ENCODE measurements at places on chromosomes 1 and 21.

DNA sequence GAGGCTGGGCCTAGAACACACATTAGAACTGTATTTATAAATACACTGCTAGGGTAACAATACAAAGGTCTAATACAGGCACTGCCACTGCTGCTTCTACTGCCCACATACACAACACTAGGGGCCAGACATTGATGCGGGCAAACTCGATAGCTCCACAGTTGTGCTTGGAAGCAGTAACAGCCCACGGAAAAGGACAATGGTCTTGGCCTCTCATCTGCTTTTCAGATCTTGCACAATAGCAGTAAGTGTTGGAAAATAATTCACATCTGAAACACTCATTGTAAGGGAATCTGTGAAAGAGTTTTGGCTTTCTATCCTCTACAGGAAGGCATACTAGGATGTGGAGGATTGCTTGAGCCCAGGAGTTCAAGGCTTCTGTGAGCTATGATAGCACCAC is 6.9 kb upstream of the SPOCD1 start:
- no peak for DNase-seq

DNA sequence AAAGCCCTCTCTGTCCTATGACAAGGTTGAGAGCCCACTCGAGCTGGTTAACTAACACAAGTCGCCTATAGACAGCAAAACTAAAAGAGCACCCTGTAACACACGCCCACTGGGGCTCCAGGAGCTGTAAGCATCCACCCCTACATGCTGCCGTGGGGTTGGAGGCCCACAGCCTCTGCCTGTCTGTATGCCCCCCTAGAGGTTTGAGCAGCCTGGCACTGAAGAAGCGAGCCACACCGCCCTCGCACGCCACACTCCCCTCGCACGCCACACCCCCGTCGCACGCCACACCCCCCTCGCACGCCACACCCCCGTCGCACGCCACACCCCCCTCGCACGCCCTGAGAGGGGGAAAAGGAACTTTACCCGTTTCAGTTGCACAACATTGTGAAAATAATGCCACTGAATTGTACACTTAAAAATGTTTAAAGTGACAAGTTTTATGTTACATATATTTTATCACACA is 13.2 kb upstream of the HMGCL start:
- peak; percentile 63 for DNase-seq

DNA sequence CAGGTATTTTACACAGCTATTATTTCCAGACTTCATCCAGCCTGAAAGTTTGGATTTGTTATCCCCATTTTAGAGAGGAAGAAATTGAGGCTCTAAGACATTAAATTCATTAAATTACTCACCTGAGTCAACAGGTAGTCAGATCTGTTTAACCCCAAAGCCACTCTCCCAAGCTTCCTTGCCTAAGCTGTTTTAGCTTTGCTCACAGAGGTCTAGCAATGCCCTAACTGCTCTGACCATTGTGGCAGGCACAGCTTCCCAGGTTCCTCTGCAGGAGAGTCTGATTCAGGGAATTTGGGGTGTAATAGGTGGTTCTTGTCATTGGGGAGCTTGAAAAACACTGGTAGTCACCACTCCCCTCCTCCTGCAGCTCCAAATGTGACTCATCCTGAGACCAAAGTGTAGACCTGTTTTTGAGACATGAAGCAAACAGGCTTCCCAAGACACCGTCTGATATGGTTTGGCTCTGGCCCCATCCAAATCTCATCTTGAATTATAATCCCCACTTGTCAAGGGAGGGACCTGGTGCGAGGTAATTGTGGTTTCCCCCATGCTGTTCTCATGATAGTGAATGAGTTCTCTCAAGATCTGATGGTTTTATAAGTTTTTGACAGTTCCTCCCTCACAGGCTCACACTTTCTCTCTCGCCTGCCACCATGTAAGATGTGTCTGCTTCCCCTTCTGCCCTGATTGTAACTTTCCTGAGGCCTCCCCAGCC is 142.8 kb upstream of the DNAH14 start:
- no peak for DNase-seq

- DNase-seq: no peak
Measured at GRCh38 chr1:16242556-16243214, 5.7 kb upstream of the CPLANE2 start.

DNA sequence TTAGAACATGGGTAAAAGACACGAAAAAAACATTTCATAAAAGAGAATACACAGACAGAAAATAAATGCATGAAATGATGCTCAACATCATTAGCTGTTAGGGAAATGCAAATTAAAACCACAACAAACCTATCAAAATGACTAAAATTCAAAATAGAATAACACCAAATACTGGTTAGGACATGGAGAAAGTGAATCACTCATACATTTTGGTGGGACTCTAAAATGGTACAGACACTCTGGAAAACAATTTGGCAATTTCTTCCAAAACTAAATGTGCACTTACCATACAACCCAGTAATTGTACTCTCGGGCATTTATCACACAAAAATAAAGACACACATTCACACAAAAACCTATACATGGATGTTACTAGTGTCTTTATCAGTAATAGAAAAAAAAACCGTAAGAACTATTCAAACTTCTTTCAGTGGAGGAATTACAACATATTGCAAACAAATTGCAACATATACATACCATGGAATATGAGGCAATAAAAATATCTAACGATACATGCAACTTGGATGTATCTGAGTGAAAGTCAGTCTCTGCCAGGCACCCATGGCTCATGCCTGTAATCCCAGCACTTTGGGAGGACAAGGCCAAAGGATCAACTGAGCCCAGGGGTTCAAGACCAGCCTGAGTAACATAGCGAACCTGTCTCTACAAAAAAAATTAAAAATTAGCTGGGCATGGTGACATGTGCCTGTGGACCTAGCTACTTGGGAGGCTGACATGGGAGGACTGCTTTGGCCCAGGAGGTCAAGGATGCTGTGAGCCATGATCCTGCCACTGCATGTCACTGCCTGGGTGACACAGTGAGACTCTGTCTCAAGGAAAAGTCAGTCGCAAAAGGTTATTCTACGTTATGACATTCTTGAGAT is 19.6 kb downstream of the HSF2BP start:
- DNase-seq: no peak

- no peak for DNase-seq
Measured at GRCh38 chr1:150144606-150145005, 5.1 kb upstream of the PLEKHO1 start.

DNA sequence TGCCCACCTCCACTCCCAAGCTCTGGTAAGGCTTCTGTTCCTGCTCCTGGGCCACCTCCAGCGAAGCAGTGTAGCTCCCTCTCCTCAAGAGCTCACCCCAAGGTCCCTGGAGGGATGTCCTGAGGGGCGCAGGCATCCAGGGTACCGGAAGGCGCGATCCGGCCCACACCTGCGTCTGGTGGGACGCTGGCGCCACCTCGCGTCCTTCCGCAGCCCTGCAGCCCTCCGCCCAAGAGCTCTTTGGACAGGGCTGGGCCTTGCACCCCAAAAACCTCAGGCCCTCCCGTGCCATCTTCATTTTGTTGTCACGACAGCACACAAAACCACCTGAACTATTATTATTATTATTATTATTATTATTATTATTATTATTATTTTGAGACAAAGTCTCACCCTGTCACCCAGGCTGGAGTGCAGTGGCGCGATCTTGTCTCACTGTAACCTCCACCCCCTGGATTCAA is 49.2 kb upstream of the PAX7 start:
- DNase-seq: no peak
